ENCODE measurements at places on chromosomes 1 and 21. TPM values are rescaled to one million over a fixed set of nuclear protein-coding genes. Genes with fewer than 3 reads are reported as not detected.

XKR8 gene
- 10.0 TPM for total RNA-seq

PYHIN1 gene
- total RNA-seq: 59.8 TPM

VWA5B1 gene
- total RNA-seq: not detected

GRIK3 gene
- not detected for total RNA-seq

FAM163A gene
- total RNA-seq: not detected

CFHR5 gene
- not detected for total RNA-seq

DRAXIN gene
- total RNA-seq: 0.60 TPM

NEGR1 gene
- total RNA-seq: not detected

PCAT6 gene
- 1.9 TPM for total RNA-seq

COG2 gene
- total RNA-seq: 29.1 TPM

OR2T8 gene
- not detected for total RNA-seq

CIART gene
- 1.5 TPM for total RNA-seq

PCNX2 gene
- total RNA-seq: 21.8 TPM

ASTN1 gene
- not detected for total RNA-seq

SERPINC1 gene
- total RNA-seq: 0.23 TPM

ACADM gene
- 46.4 TPM for total RNA-seq

CHODL gene
- total RNA-seq: 0.15 TPM

INAVA gene
- not detected for total RNA-seq

AGMAT gene
- total RNA-seq: 8.4 TPM

SPRR2F gene
- total RNA-seq: not detected

ATAD3C gene
- total RNA-seq: 0.98 TPM

ZNF695 gene
- total RNA-seq: 0.63 TPM

HTR6 gene
- not detected for total RNA-seq

UTS2 gene
- total RNA-seq: 1.2 TPM

TRIM45 gene
- total RNA-seq: 0.78 TPM

C1orf226 gene
- total RNA-seq: not detected

MIB2 gene
- 37.5 TPM for total RNA-seq

CD52 gene
- 1,572 TPM for total RNA-seq

OR2T11 gene
- not detected for total RNA-seq

LCE5A gene
- not detected for total RNA-seq

FBXO28 gene
- 25.5 TPM for total RNA-seq

BARHL2 gene
- total RNA-seq: not detected

TMPRSS2 gene
- not detected for total RNA-seq

AMY1B gene
- total RNA-seq: not detected

BNIPL gene
- 1.2 TPM for total RNA-seq

OR14C36 gene
- not detected for total RNA-seq
